ENCODE measurements at places on chromosomes 3 and 15.

DNA sequence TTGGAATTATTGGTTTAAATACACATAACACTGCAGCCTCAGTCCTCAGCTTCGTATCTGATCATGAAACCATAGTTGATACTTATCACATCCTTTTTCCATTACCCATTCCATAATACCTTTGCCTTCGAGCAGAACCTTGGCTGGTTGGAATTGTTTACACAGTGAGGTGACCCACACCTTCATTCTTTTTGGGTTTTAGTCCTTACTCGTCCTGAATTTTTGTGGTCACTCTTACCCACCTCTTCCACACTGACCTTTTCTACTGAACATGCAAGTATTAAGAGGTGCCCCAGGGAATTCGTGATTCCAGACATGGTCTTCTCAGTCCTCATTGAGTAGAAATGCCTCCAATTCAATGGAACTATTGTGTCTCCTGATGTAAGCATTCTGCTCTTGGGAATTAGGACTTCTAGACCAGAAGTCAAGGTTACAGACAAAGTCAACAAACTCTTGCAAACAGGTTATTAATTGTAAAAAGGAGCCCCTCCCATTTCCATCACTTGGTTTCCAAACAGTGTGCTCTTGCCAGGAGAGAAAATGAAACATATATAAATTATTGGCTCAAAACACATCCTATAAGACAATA, 37.7 kb downstream of the SCN11A start:
- no peak for DNase-seq

- DNase-seq, result no peak
Measured at GRCh38 chr3:108951820-108952501, 1.7 kb downstream of the GUCA1C start.

- DNase-seq, result no peak
Measured at GRCh38 chr15:29143909-29144635, 125.5 kb downstream of the NSMCE3 start.

GRCh38 chr3:188575501-188575900, 421.5 kb downstream of the LPP start:
- DNase-seq, result no peak

GRCh38 chr3:107242579-107242978, 134.7 kb upstream of the CCDC54 start:
- no peak for DNase-seq

DNA sequence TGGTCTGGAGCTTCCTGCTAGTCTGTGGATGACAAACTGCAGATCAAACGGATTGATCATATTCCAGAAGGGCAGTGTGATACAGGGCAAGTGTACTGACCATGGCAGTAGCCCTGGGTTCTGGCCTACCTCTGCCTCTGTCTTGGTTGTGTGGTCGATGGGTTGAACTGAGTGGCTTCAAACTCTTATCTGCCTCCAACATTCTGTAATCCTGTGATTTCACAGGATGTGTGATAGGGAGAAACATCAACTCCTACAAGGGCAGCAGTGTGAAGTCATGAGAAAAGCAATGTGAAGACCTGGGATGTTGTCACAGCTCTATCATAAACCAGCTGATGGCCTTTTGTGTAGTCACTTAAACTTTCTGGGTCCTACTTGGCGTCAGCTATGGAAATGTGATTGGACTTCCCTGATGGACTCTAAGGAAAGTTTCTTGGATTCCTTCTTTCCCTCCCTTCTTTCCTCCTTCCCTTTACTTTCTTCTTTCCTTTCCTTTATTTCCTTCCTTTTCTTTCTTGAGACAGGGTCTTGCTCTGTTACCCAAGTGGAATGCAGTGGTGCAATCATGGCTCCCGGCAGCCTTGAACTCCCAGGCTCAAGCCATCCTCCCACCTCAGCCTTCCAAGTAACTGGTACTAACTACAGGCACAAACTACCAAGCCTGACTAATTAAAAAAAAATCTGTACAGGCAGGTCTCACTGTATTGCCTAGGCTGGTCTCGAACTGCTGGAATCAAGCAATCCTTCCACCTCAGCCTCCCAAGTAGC, 114.8 kb downstream of the BBX start:
- DNase-seq, result no peak

- DNase-seq, result no peak
Measured at GRCh38 chr3:179977356-179977755, 59.4 kb downstream of the PEX5L start.

DNA sequence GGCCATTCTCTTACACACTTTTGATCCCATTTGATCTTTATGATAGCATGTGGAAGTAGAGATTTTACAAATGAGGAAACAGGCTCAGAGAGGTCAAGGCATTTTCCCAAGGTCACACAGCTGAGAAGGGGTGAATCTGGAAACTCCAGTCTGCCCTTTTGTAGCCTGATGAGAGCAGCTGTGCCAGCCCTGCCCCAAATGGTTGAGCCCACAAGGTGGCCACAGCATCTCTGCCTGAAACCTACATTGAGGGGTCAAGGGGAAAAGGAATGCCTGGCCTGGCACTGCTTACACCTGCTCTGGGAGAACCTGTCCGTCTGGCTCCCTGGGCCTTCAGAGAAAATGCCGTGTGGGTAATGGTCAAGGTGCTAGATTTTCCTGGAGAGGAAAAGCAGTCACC, 200.2 kb upstream of the LINGO1 start:
- no peak for DNase-seq

DNA sequence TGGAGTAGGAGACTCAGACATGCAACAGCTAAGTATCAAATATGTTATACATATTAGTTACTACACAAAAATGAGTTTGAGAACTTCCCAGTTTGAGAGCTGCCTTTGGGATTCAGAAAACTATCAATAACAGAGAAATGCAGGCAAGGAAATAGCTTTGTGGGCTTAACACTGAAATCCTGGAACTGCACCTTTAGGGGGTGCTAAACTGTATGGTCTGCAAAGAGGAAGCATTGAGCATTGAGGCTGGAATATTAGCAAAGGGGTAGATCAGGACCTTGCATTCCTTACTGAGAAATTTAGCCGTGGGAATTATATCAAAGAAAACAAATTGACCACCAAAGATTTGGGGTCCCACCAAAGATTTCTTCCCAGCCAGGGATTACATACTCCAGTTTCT, 580.0 kb downstream of the ZNF385D start:
- no peak for DNase-seq

GRCh38 chr15:73394782-73395181, 26.0 kb upstream of the HCN4 start:
- no peak for DNase-seq

GRCh38 chr3:133661454-133662277, at the start of gene TOPBP1:
Gene TOPBP1 (minus strand): TSS chr3:133661941. CDS start chr3:133661127, 814 bp downstream.
- peak; percentile 86 for DNase-seq

DNA sequence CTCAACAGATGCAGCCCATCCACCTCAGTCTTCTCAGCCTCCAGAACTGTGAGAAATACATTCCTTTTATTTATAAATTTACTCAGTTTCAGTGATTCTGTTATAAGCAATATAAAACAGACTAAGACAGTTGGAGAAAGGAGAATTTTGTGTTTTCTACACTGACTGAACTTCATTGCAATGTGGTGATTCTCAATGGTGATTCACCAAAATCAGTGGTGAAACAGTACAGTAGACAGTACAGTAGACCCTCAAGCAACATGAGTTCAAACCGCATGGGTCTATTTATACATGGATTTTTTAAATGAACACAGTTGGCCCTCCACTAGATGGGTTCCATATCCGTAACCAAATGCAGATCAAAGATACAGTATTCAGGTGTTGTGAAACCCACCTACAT, 403.1 kb upstream of the TGFBR2 start:
- DNase-seq, result no peak

- no peak for DNase-seq
Measured at GRCh38 chr15:88476635-88477060, 9.1 kb downstream of the MRPS11 start.

GRCh38 chr15:84949845-84950569, 31.6 kb upstream of the PDE8A start:
- DNase-seq, result no peak

DNA sequence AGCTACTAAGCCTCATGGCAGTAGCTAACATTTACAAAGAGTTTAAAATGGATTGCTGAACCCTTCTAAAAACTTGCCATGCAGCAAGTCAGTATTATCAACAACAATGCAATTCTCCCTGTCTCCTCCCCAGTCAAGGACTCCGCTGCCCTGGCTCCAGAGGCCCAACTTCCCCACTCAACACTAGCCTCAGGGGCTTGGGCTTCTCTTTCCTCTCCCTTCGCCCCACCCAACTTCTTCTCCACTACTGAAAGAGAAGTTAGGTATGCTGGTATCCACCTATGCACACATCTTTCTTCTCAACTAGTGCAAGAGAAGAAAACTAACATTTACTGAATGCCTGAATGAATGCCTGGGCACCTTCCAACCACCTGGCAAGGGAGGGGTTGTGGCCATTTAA, 30.7 kb downstream of the TLE3 start:
- DNase-seq, result no peak
